ENCODE measurements at places on chromosomes 16 and 17. TPM values are rescaled to one million over a fixed set of nuclear protein-coding genes. Genes with fewer than 3 reads are reported as not detected.

Gene TOX3
- 1.1 TPM for total RNA-seq

Gene TEKT3
- 0.51 TPM for total RNA-seq

Gene VASN
- total RNA-seq: 28.6 TPM

Gene SCGB1C2
- not detected for total RNA-seq

Gene HOXB7
- 3.7 TPM for total RNA-seq
